ENCODE measurements at places on chromosomes 13 and 19.
A peak's percentile ranks its signal among the peaks of the same experiment; 100 is the strongest.

GRCh38 chr13:21012841-21013681, 48.3 kb downstream of the LATS2 start:
- DNase-seq: no peak

DNA sequence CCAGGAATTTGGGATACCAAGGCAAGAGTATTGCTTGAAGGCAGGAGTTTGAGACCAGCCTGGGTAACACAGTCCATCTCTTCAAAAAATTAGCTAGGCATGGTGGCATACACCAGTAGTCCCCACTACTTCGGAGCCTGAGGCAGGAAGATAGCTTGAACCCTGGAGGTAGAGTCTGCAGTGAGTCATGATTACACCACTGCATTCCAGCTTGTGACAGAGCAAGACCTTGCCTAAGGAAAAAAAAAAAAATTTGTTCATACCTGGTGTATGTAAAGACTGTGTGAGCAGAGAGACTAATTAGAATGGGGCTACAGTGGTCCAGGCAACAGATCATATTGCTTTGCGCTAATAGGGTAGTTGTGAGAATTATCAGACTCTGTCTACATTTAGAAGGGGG, 778.3 kb upstream of the PCDH20 start:
- no peak for DNase-seq

GRCh38 chr19:15194938-15195337, 5.9 kb downstream of the NOTCH3 start:
- no peak for DNase-seq

DNA sequence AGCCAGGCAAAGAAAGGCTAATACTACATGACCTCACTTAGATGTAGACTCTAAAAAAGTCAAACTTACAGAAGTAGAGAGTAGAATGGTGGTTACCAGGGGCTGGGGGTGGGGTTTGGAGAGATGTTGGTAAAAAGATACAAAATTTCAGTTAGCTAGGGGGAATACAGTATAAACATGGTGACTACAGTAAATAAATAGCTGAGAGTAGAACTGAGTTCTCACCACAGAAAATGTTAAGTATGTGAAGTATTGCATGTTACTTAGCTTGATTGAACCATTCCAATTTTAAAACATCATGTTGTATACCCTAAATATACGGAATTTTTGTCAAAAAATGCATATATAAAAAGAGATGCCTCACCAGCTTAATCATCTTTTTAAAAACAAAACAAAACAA, 67.5 kb upstream of the DOCK9 start:
- no peak for DNase-seq

DNA sequence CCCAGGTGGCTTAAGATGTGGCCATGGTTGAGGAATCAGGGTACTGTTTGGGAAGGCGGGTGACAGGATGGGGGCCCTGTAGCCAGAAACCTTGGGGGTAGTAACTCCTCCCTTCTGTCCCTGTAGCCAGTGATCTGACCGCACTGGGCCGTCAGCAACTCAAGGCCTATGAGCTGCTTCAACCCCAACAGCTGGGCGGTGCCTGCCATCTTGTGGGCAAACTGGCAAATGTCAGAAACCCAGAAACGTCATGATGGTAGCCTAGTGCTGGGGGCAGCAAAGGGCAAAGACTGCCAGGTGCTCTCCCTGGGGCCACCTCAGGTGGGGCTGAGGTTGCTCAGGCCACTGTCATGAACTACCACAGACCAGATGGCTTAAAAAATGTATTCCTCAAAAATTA, 3.5 kb downstream of the COPE start:
- DNase-seq: no peak

DNA sequence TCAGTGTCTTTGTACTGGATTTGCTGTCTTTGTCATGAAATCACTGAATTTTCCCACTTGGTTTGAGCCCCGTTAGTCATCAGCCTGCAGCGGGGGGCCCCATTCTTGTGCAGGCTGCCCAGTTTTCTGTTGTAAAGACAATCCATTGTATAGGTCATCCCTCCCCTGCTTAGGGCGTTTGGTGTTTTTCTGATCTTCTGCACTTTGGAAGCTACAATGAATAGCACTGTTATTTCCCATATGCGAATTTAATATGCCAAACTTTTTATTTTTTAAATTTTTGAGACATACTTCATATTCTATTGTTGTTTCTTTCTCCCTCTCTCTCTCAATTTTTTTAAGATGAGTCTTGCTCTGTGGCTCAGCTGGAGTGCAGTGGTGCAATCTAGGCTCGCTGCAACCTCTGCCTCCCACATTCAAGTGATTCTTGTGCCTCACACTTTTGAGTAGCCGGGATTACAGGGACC, 9.0 kb downstream of the SLC27A1 start:
- DNase-seq: peak; percentile 57

DNA sequence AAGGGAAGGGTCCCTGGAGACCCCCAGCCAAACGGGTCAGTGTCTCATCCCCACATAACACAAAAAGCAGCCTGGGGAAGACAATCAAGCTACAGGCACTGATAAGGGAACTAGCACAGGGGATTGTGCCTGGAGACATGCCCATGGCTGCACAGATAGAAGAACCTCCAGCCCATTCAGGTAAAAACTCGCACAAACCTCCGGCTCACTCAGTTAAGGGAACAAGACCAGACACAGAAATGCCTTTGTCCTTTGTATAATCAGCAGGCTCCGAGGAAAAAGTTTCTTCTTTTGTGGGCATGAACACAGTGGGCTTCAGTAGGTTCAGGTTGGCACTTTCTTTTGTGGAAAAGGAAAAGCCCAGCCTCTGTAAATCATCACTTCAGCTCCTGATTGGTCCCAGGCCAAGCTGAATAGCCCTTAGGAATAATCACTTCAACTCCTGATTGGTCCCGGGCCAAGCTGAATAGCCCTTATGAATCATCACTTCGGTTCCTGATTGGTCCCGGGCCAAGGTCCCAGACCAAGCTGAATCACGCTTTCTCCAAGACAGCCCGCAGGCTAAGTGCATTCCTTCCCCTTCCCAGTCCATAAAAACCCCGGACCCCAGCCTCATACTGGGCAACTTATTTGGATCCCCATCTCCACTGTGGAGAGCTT, 5.0 kb upstream of the ZNF230 start:
- no peak for DNase-seq

DNA sequence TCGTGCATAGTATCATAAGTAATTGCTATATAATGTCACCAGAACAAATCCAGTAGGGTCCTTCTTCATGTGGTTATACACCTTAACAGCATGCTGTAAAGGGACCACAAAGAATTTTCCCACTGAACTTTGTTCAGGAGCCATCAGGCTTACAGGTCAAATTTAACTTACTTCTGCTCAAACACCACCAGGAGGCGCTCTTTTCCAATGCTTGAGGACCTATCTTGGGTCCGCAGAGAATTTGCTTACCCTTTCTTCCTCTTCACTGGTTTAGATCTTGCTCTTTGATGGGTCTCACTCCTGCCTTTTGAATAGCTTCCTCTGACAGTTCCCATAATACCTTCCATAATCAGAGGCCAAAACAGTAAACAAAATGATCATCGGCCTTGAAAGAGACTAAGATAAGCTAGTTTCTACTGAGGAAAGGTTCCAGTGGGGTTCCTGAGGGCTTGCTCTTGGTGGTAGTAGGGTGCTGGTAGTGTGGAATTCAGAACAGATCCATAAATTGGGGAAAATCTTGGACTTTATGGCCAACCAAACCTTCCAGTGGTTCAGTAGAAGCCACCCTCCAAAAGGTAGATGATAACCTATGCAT, 37.4 kb downstream of the SCGB2B2 start:
- DNase-seq: no peak

GRCh38 chr13:75356421-75356820, 125.5 kb downstream of the TBC1D4 start:
- no peak for DNase-seq

GRCh38 chr13:41641961-41642360, 184.6 kb downstream of the RGCC start:
- DNase-seq: no peak

GRCh38 chr13:43307921-43308433, 284.6 kb downstream of the DNAJC15 start:
- DNase-seq: peak; percentile 55
